ENCODE measurements at places on chromosomes 11 and 22.

- DNase-seq = no peak
Observed at GRCh38 chr11:87456499-87456898, 418.8 kb downstream of the TMEM135 start.

GRCh38 chr22:29090039-29090438 lies 17.2 kb downstream of the KREMEN1 start:
- DNase-seq = no peak

DNA sequence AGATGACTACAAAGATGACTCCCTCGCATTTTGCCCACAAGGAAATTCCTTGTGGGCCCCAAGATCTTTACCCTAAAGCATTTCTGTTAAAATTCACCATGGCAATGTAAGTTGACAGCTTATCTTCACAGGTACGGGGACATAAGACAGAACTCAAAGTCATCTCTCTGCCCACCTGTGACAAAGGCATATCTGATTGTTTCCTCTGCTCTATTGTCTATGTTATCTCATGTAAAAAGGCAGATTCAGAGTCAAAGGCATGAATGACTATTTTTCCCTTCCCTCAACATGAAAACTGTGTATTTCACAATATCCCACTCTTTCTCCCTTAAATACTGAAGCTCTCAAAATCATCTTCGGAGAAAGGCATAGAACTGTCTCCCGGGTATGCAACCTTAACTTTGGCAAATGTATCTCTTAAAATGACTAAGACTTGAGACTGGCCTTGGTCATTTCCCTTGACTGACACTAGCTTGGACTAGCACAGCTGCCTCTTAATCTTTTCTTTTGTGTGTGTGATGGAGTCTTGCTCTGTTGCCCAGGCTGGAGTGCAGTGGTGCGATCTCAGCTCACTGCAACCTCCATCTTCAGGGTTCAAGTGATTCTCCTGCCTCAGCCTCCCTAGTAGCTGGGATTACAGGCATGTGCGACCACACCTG lies 103.2 kb downstream of the MICAL3 start:
- no peak for DNase-seq

DNA sequence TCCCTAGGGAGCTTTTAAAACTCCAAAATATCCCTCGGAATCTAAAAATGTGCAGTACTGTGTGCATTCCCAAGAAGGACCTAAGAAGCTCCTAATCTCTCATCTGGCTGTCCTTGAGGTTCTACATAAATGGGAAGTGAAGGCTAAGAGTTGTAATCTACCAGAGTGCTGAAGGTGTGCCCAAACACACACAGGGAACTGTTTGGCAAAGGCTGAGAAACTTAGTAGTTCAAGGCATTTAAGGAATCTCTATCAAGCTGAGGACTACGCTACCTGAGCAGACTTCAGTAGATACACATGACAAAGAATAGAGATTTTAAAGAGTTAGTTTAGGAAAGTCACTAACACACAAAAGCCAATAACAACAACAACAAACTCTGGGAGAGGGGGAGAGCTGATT lies 71.1 kb downstream of the TTC28 start:
- no peak for DNase-seq

DNA sequence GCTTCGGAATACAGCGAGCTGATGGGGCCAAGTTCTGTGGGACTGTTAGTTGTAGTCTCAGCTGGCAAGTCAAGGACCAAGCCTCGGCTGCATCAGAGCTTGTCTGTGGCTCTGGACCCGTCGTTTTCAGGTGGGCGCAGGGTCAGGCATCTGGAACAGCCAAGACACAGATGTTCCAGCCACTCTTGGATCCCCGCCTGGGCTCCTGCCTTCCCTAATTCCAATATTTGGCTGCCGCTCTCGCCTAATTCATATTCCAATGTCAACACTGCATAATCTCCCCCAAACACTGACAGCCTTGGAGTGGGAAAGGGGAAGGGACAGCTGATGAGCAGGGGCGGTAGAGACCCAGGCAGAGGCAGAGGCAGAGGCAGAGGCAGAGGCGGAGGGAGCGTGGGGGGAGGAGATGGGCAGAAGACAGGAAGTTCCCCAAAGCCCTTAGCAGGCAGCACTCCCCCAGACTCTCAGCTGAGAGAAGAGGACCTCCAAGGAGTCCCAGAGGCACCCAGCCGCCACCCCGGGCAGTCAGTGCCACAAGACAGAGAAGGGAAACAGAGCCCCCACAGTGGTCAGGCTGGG lies 49.6 kb upstream of the SLC35C1 start:
- DNase-seq = no peak

- no peak for DNase-seq
Observed at GRCh38 chr11:2204361-2205213, 33.0 kb upstream of the TH start.

DNA sequence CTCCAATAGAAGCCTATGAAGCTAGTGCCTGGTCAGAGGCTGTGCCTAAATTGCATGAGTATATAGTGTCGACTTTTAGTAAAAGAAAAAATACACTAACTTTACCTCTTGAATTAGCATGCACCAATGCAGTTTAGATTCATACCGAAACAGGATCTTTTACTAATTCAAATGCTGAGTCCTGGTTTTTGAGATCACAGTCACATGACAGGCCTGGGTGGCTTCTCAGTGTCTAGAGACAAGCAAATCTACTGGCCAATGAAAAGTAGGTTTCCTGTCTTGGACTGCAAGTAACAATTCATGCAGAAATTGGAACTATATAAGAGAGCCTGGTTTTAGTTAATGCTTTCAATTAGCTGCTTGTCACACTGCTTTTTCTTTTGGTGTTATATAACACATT lies 7.2 kb downstream of the ARHGEF12 start:
- no peak for DNase-seq

DNA sequence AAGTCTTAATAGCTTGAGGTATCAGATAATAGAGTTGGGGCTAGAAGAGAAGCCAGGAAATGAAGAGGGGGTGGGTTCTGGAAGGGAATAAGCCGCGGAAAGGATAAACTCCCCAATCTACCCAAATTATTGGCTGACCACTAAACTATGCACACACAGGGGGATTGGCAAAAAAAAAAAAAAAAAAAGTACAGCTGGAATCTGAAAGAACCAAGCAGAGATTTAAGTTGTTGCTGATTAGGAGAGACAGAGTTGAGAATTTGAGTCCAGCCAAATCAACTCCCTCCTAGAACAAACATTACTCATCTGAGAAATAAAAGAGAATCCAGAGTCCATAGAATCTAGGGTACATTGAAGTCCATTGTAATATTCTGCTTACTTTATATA lies 134.9 kb downstream of the CCDC81 start:
- no peak for DNase-seq

DNA sequence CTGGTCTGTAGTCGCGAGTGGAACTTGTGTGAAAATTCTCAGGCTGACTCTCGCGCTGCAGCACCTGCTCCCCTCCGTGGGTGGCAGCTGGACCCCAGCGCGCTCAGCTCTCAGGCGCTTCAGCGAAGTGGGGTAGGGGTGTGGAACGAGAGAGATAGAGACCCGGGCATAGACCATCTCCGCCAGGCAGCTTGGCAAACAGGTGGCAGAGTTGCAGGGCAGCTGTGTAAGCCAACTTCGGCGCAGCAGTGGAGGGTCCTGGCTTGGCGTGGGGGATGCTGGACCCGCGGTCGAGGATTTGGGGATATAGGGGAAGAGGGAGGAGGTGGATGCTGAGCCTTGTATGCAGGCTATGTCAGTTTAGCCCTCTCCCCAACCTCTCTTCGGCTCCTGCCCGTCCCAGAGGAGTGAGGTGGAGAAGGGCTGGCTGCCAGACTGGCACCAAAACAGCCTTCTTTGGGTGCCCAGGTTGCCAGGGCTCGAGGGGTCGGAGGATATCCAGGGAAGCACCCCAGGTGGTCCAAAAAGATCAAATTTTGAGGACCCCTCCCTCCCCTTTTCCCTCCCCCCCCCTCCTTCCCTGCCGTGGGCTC lies 746 bp upstream of the CALCB start:
- DNase-seq = no peak

GRCh38 chr11:68083517-68083916 lies 37.7 kb downstream of the CHKA start:
- no peak for DNase-seq
